ENCODE measurements at places on chromosomes 5 and 9. TPM values are rescaled to one million over a fixed set of nuclear protein-coding genes. Genes with fewer than 3 reads are reported as not detected.
A peak's percentile ranks its signal among the peaks of the same experiment; 100 is the strongest.

The FGF10 gene
- total RNA-seq = not detected

The MARCHF11 gene
- total RNA-seq = not detected

The IFNA17 gene
- not detected for total RNA-seq

The DEPDC1B gene
- 30.2 TPM for total RNA-seq

The CREB3 gene
- total RNA-seq = 22.4 TPM

The DBH gene
- not detected for total RNA-seq

The CORO2A gene
- 13.4 TPM for total RNA-seq

DNA sequence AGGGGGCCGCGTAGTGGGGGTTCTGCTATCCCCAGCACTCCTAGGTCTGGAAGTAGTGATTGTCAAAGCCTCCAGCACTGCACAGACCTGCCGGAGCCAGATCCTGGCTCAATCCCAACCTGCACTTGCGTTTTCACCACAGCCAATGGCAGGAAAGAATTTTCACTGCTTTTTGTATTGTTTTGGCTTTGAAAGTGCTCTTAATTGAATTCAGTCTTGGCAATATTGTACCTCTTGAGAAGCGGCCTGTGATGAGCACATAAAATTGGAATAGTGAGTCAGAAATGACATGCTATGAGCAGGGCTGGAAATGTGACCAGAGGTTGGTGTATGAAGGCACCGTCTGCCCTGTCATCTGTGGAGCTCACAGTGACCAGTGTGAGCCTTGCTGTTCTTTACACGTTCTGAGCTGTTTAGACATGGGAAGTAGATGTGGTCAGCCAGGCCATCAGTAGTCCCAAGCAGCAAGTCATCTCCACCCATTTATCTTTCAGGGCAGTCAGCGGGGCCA is 41.5 kb downstream of the SECISBP2 start:
- no peak for DNase-seq

DNA sequence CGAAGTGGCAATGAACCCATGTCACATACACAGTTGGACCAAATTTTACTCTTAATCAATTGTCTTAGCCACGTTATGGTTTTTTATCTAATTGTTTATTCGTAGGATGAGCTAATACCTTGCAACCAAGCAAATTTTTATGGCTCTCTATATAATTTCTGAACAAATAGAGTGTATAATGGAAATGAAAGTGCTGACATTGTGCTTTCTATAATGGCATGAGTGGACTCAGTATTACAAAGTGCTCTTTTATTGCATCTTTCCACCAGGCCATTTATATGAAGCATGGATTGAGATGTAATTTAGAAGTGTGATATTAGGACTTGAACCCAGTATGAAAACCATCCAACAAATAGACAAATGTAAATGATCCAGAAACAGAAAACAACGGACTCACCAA is 1096.0 kb downstream of the DTWD2 start:
- no peak for DNase-seq

DNA sequence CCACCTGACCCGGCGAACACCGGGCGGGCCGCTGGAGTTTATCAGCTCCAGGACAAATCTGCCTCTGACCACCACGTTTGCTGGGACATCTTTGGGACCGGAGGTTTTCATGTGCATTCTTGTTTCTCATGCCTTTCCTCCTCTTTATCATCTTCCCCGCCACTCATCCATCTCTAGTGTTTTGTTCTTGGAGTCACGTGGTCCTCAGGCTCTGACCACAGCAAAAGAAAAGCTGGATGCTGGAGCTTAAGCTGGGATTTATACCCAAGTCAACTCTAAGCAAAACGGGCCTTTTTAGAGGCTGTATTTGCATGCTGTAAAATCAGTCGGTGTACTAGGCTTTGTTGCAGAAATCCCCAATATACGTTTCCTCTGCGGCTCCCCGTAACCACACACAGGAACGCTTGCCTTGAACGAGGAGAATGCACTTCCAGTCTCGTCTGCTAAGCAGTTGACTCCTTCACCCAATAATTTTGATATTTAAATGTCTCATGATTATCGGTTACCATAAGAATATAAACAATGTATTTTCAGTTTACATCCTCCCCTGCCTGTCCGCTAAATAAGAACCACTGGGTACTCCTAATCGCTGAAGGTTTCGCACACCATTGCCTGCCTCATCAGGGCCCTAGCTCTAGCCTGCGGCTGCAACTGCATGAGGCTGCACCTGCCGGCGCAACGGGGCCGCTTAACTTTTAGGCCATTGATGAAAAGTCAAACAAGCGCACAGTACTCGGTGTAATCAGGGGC is 560 bp upstream of the NDUFS6 start:
- peak; percentile 68 for DNase-seq

- DNase-seq = no peak
Measured at GRCh38 chr5:41122459-41122858, 51.3 kb upstream of the MROH2B start.

- DNase-seq = no peak
Measured at GRCh38 chr5:135667673-135668072, 88.9 kb upstream of the CXCL14 start.

GRCh38 chr9:137311171-137311985 is 9.3 kb upstream of the NRARP start:
- peak; percentile 47 for DNase-seq

GRCh38 chr5:35404701-35405100 is 174.4 kb upstream of the PRLR start:
- DNase-seq = no peak

GRCh38 chr5:24539613-24540012 is 105.2 kb downstream of the CDH10 start:
- DNase-seq = no peak

- DNase-seq = no peak
Measured at GRCh38 chr9:98280574-98280973, 25.1 kb upstream of the TBC1D2 start.

DNA sequence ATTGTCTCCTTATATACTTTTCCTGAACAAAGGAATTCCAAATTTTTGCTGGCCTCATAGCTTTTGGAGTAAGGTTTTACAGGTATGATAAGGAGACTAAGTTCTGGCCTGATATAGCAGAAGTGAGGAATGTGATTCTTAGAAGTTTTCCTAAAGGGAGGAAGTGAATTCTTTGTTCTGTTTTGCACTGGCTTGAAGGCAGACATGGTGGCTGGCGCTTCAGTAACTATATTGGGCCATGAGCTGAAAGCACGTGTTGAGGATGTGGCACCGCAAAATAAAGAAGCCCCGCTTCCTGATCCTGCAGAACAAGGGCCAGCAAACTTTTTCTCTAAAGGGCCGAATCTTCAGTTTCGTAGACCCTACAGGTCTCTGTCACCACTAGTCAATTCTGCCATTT is 224.2 kb downstream of the SNX18 start:
- DNase-seq = no peak

- no peak for DNase-seq
Measured at GRCh38 chr9:98600631-98601030, 108.1 kb downstream of the GABBR2 start.

DNA sequence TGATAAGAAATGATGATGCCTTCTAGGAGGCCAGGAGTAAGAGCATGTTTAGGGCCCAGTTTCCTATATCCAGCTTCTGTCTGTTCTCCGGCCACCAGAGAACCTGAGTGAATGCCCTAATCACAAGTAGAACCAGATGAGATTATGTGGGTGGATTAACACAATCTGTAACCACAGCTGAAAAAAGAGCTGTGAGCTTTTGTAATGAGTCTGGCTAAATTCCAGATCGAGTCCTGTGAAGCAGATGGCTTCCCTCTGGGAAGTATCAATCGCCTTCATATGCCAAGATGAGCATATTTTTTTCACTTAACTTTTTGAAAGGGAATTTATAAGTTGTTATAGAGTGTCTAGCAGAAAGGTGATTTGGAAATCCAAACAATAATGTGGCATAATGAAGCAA is 99.8 kb downstream of the NNT start:
- no peak for DNase-seq

GRCh38 chr5:83125560-83125959 is 48.2 kb downstream of the XRCC4 start:
- DNase-seq = no peak

GRCh38 chr5:40844565-40844964 is 3.4 kb downstream of the CARD6 start:
- DNase-seq = no peak

GRCh38 chr5:179698935-179699615 is at the start of gene CANX:
Gene CANX, plus strand, starts transcription at chr5:179698967. Its CDS starts 6,715 bp downstream, at chr5:179705682.
- no peak for DNase-seq

- DNase-seq = no peak
Measured at GRCh38 chr9:79573412-79573923, 1.7 kb downstream of the TLE4 start.

- no peak for DNase-seq
Measured at GRCh38 chr5:143888912-143889311, 77.0 kb downstream of the HMHB1 start.

DNA sequence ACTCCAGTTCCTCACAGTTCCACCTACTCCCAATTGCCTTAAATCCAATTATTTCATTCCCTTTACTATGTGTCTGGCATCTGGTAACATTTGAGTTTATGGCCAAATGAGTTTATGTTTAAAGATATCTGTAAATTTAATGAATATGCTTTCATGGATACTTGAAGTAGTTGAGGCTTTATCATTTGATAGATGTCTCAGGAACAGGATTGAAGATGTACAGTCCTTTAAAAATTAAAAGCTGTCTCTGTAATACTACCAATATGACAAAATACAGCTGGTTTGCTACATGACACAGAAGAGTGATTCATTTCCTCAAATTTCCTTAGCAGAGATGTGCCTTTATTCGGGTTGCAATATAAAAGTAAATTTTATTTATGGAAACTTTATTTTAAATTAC is 2326.0 kb upstream of the ACO1 start:
- DNase-seq = no peak

GRCh38 chr9:121259498-121259897 is 8.5 kb upstream of the GSN start:
- DNase-seq = no peak

DNA sequence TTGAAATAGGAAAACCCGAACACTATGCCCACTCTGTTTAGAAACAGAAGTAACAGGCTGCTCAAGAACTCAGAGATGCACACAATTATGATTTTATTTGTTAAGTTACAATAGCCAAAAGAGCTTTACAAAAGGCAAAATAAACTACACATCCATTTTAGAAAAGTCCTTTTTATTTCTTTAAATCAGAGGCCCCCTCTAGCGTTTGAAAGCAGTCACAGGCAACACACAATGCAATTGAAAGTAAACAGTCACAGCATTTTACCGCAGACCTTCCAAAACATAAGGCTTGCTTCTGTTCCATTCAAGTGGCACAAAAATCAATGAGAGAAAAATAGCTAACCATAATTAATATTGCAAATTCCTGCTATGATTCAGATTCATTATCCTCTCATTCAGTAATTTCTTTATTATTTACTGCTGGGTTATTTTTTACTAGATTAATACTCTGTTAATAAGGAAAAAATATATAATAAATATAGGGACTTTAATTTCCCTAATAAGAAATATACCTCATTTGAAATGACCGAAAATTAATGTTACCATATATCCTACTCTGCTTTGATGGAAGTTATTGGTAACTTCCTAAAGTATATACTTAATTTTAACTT is 78.3 kb downstream of the CEP120 start:
- DNase-seq = peak; percentile 7

DNA sequence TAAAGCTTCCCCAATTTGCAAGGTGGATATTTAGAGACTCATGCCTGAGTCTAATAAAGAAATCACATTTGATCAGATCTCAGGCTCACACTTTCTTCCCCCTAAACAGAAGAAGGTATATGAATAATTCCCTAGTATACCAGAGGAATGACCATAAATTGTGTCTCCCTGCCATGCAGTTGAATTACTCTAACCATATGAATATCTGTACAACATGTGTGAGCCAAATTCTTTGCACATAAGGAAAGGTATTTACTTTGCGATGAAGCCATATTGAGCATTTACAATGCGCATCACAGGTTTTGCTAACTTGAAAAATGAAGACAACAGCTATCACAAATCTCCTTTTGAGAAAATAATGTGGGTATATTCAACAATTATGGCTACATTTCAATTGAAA is 479.4 kb downstream of the NR2F1-AS1 start:
- no peak for DNase-seq

All from activated CD8-positive, alpha-beta T cell treated with anti-CD3 and anti-CD28 coated beads for 36 hours (primary cell).